ENCODE measurements at places on chromosomes 2 and 18.

GRCh38 chr2:58347810-58348209, 106.7 kb upstream of the FANCL start:
- no peaks in the 10 kb centered on the region for H3K4me1 ChIP-seq
- DNase-seq = no peak
- no peak overlapping the region for H3K4me3 ChIP-seq
- H3K27me3 ChIP-seq = peaks cover 3% of the 10 kb centered on the region
- H3K27ac ChIP-seq = no peak overlapping the region

- peak within 1 kb of the TSS; percentile 65 for H3K4me3 ChIP-seq
- H3K4me1 ChIP-seq = peaks cover 33% of the 10 kb centered on the region
- H3K27ac ChIP-seq = peak within 1 kb of the TSS; percentile 77
- H3K27me3 ChIP-seq = no peaks in the 10 kb centered on the region
- peaks cover 8% of the 10 kb centered on the region for H3K36me3 ChIP-seq
- DNase-seq = peak; percentile 78
Measured at GRCh38 chr2:219571311-219572236, at the start of gene OBSL1. Gene OBSL1 (minus strand): TSS chr2:219571539. CDS start chr2:219571232, 307 bp downstream.

- no peaks in the 10 kb centered on the region for H3K27me3 ChIP-seq
- no peak overlapping the region for H3K4me3 ChIP-seq
- no peak for DNase-seq
- no peak overlapping the region for H3K27ac ChIP-seq
Measured at GRCh38 chr2:65919550-65920188, 487.3 kb upstream of the SPRED2 start.

- DNase-seq = no peak
- H3K4me1 ChIP-seq = peaks cover 25% of the 10 kb centered on the region
- peak overlapping the region; percentile 32 for H3K27ac ChIP-seq
- H3K36me3 ChIP-seq = no peaks in the 10 kb centered on the region
- H3K27me3 ChIP-seq = no peaks in the 10 kb centered on the region
Measured at GRCh38 chr2:221285148-221285547, 287.0 kb downstream of the EPHA4 start.

DNA sequence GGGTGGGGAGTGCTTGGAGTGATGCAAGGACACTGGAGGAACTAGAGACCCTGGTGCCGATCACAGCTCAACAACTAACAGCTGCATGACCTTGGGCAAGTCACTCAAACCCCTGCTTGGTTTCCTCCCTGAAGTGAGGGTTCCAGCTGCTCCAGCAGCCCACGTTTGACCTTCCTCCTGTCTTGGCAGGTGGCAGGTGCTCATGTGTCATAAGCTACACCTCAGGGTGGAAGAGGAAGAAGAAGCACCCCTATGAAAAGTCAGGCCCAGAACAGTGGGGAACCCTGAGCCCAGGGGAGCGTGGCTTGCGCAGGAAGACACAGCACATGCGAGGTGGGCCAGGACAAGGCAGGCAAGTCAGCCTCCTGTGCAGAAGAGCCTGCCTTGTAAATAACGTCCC, 42.4 kb downstream of the MRPL35 start:
- no peak overlapping the region for H3K4me3 ChIP-seq
- DNase-seq = no peak
- no peaks in the 10 kb centered on the region for H3K36me3 ChIP-seq

- H3K27ac ChIP-seq = no peak overlapping the region
- no peaks in the 10 kb centered on the region for H3K4me1 ChIP-seq
- no peak overlapping the region for H3K4me3 ChIP-seq
- no peaks in the 10 kb centered on the region for H3K36me3 ChIP-seq
- H3K27me3 ChIP-seq = no peaks in the 10 kb centered on the region
Measured at GRCh38 chr2:152283392-152283791, 51.6 kb upstream of the FMNL2 start.

DNA sequence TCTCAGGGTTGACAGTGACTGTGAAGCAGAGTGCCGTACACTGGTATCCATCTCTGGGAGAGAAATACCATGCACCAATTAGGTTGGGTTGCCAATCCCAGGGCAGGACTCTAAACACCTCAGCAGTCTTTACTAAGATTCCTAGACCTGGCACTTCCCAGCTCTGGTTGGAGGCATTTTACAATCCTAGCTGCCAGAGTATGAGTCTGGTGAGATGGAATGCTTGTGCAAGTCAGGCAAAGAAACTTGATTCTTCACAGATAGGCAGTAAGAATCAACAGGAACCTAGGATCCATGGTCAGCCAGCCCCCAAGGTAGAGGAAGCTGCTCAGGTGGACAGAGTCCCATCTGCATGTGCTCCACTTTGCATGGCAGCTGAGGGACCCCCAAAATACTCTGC, 6.0 kb upstream of the UGT1A5 start:
- peaks cover 4% of the 10 kb centered on the region for H3K4me1 ChIP-seq
- peaks cover 13% of the 10 kb centered on the region for H3K27me3 ChIP-seq
- H3K36me3 ChIP-seq = no peaks in the 10 kb centered on the region
- no peak overlapping the region for H3K27ac ChIP-seq
- no peak for DNase-seq

GRCh38 chr18:5057386-5058348, 139.4 kb downstream of the AKAIN1 start:
- H3K27me3 ChIP-seq = no peaks in the 10 kb centered on the region
- H3K4me3 ChIP-seq = no peak overlapping the region
- peaks cover 3% of the 10 kb centered on the region for H3K4me1 ChIP-seq
- H3K27ac ChIP-seq = no peak overlapping the region
- H3K36me3 ChIP-seq = no peaks in the 10 kb centered on the region

GRCh38 chr2:42917425-42917927, 125.1 kb upstream of the HAAO start:
- no peaks in the 10 kb centered on the region for H3K36me3 ChIP-seq
- no peak overlapping the region for H3K4me3 ChIP-seq
- H3K27me3 ChIP-seq = no peaks in the 10 kb centered on the region
- DNase-seq = no peak

GRCh38 chr18:26721854-26722564, 143.5 kb downstream of the AQP4 start:
- H3K4me3 ChIP-seq = no peak overlapping the region
- H3K4me1 ChIP-seq = peaks cover 7% of the 10 kb centered on the region
- no peak for DNase-seq
- no peaks in the 10 kb centered on the region for H3K36me3 ChIP-seq
- H3K27me3 ChIP-seq = peaks cover 4% of the 10 kb centered on the region

DNA sequence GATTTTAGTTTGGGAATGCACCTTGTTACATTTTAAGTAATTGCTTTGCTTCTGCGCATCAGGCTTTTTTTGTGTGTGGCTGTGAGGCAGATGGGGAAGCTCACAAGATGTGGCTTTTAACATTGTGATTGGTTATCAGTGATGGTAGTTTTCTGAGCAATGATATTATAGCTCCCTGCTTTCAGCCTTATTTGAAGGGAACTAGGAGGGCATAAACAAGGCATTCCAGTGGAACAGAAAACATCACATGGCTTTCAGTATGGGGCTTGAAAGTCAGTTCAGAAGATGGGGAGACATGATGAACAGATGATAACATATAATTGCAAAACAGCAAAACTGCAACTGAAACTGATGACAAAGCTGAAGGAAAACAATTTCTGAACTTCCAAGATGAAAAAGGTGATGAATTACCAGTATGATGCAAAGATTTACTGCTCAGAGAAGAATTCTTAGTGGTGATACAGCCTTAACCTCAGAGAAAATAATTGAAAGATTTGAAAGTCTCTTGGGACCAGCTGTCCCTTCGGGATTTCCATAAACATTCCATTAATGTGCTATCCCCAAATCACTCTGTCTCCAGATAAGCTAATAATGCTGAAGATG, 439.7 kb downstream of the RND3 start:
- no peak for DNase-seq
- no peaks in the 10 kb centered on the region for H3K27me3 ChIP-seq
- peaks cover 42% of the 10 kb centered on the region for H3K4me1 ChIP-seq
- peak overlapping the region; percentile 1 for H3K27ac ChIP-seq

DNA sequence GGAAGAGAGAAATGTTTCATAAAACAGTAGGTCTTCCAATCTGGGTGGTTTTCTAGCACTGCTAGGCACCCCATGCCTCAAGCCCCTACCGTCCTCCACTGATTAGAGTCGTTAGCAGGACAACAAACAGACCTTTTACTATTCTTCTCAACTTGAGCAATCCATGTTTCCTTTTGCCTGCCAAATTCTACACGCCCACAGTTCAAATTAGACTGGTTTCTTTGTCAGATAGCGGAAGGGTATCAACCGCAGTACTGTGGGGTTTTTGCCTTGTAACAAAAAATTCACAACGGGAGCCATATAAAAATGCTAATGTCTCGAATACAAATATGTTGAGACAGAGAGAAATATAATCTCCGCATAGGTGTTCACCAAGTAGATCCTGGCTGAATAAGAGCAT, 59.9 kb downstream of the VIT start:
- DNase-seq = no peak
- H3K4me3 ChIP-seq = no peak overlapping the region
- H3K27me3 ChIP-seq = peaks cover 3% of the 10 kb centered on the region
- no peak overlapping the region for H3K27ac ChIP-seq

- no peaks in the 10 kb centered on the region for H3K27me3 ChIP-seq
- H3K4me1 ChIP-seq = peaks cover 92% of the 10 kb centered on the region
- peak overlapping the region; percentile 82 for H3K27ac ChIP-seq
- no peaks in the 10 kb centered on the region for H3K36me3 ChIP-seq
- H3K4me3 ChIP-seq = peak overlapping the region; percentile 4
Measured at GRCh38 chr18:10239103-10239502, 215.3 kb upstream of the APCDD1 start.

GRCh38 chr2:119435081-119435952, 3.7 kb downstream of the TMEM37 start:
- H3K4me3 ChIP-seq = no peak overlapping the region
- H3K36me3 ChIP-seq = peaks cover 2% of the 10 kb centered on the region
- no peak overlapping the region for H3K27ac ChIP-seq
- H3K27me3 ChIP-seq = peaks cover 2% of the 10 kb centered on the region
- H3K4me1 ChIP-seq = peaks cover 34% of the 10 kb centered on the region
- no peak for DNase-seq
